ENCODE measurements at places on chromosomes 16 and 17.

GRCh38 chr17:46056800-46057304 is 57.8 kb downstream of the STH start:
- no peak for DNase-seq

DNA sequence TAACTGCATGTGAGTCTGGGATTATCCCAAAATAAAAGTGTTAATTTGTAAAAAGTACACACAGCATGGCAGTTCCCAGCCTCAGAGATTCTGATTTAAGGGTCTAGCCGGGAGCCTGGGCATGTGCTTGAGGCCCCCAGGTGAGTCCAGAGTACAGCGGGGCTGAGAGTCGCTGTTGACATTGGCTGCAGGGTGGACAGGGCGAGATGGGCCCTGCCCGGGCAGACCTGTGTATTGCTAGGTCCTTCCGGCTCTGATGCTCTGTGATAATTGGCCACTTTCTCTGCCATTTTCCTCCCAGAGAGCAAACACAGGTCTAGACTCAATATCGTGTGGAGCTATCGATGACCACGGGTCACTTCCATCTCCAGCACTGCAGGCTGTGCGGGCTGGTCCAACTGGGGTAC is 73.6 kb downstream of the ABCC6 start:
- no peak for DNase-seq

DNA sequence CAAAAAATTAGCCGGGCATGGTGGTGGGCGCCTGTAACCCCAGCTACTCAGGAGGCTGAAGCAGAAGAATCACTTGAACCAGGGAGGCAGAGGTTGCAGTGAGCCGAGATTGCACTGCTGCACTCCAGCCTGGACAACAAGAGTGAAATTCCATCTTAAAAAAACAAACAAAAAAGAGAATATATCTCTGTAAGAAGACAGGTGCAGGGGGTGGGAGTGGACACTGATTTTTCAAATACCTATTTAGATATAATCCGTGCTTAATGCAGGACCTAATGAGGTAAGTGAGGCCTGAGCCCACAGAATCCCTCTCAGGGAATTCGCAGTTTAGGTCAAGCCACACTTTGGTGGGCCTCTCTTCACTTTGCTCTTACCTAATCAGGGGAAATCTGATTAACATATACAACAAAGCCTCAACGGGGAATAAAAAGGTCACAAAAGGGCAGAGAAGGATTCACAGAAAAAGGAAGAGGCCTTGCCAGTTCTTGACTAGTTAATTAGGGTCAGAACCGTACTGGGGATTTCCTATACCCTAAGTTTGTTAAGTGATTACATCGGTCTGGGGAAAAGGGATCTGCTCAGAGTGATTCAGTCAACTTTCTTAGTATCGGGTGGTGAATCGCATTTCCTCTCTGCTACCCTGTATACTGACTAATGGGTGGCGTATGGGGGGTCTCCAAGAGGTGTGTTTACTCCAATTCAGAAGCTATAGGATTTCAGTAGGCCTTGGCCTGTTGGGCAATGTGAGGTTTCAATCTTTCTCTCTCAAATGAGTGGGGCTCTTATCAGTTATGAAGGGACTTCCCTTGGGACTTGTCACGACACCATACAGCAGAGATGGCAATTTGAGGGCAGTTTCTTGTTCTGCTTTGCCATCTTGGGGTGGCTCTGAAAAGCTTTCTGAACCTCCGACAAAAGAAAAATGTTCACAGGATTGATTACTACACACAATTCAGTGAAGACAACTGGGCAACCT is 1.9 kb upstream of the NFAT5 start:
- DNase-seq, result no peak

- DNase-seq, result no peak
These were observed 15.3 kb downstream of the ENGASE start for GRCh38 chr17:79089720-79090442.

GRCh38 chr17:81740395-81740961 is 28.4 kb downstream of the SLC25A10 start:
- no peak for DNase-seq

DNA sequence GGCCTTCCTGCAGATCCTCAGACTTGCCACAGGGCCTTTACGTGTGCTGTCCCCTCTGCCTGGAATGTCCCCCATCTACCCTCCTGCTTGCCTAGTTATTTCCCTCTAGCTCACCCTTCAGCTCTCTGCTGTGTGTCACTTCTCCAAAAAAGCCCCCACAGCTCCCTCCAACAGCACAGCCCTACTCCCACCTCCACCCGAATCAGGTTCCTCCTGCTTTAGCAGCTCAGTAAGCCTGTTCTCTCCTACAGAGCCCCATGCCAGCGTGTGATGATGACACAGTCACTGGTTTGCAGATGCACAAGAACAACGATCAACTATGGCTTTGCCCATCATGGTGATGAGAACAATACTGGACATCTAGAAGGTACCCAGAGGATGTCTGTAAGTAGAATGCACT is 7.1 kb upstream of the SAMD14 start:
- DNase-seq, result no peak

GRCh38 chr16:65126845-65127624 is 5.2 kb upstream of the CDH11 start:
- no peak for DNase-seq

DNA sequence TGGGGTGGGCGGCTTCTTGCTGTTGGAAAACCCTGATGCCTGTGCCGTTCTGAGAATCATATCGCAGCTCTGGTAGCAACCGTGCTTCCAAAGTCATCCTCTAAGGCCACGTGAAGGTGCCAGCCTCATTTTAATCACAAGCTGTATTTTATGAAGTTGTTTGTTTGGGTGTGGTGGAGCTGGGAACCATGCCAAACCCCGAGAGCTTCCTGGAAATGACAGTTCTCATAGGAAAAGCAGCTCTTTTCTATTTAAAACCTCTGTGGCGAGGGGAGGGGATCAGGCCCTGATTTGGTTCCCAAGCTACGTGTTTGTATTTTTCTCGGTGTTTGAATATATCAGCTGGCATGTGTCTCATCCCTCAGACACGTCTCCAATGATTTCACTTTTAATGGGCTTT is 21.7 kb downstream of the KNOP1 start:
- DNase-seq, result no peak

DNA sequence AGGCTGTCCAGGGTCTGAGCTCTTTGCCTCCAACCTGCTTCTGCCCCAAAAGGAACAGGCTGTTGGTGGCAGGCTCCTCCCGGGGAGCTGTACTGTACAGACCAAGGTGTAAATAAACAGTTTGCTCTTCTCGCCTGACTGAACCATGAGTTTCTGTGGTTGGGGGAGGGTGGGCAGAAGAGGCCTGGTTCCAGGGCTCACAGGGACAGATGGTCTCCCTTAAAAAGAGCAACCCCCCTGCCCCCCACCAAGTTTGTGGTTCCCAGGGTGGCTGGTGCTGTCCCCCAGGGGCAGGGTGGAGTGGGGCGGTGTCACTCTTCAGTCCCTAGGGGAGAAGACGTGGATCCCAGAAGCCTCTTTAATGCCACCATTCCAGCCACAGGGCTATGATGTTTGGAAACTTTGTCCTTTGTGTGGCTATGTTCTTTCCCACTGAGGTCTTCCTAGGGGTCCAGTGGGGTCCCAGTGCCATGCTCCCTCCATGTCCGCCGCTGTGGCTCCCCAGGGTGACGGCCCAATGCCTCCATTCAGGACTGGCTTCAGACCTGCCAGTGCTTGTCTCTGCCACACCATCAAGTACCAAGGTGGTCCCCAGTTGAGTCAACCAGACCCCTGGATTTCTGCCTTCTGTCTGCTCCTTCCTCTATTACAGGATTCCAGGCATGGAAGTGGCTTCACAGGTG is 146.7 kb downstream of the RAB11FIP4 start:
- no peak for DNase-seq

DNA sequence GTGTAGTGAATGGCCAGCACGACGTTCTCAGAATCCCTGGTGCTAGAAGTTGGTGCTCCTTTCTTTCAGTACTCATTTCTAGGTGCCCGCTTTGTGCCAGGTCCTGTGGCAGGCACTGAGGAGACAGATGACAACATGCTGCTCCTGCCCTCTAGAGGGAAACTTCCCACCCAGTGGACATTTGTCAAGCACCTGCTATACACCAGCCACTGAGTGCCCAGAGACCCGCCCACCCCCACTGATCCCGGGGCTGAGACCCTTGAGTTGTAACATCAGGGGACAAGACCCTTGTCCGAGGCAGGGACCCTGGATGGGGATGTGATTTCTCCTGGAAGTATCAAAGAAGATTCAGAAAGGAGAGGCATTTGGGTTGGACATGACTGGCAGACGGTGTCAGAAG is 25.1 kb downstream of the UNC13D start:
- DNase-seq, result no peak

All from WTC11 (cell line).